Endothelial cell of umbilical vein (primary cell): ENCODE measurements at places on chromosomes 16 and 17. TPM values are rescaled to one million over a fixed set of nuclear protein-coding genes. Genes with fewer than 3 reads are reported as not detected.

Gene RILP
- total RNA-seq: 8.9 and 9.4 TPM in 2 replicates

Gene OR3A3
- not detected in 2 replicates for total RNA-seq

Gene NKD1
- total RNA-seq: 0.32 TPM in 1 of 2 replicates, not detected in the other

Gene SULT1A4
- total RNA-seq: 8.8 and 10.8 TPM in 2 replicates

Gene ZC3H7A
- 73.9 and 78.0 TPM in 2 replicates for total RNA-seq

Gene KRT20
- not detected in 2 replicates for total RNA-seq

Gene VTN
- not detected in 2 replicates for total RNA-seq

Gene CSF3
- 2.4 and 2.9 TPM in 2 replicates for total RNA-seq

Gene ITGAX
- total RNA-seq: 0.72 and 1.4 TPM in 2 replicates

Gene PDPR
- total RNA-seq: 22.0 and 26.4 TPM in 2 replicates

Gene KIF2B
- not detected in 2 replicates for total RNA-seq

Gene TPSB2
- not detected in 2 replicates for total RNA-seq

Gene CFAP97D1
- not detected in 2 replicates for total RNA-seq

Gene MYL11
- 1.3 TPM in 1 of 2 replicates, not detected in the other for total RNA-seq

Gene CHST6
- 0.60 and 0.81 TPM in 2 replicates for total RNA-seq

Gene TBC1D3K
- not detected in 2 replicates for total RNA-seq

Gene ACE
- 207 and 226 TPM in 2 replicates for total RNA-seq

Gene EVI2B
- total RNA-seq: 1.7 and 2.3 TPM in 2 replicates

Gene PPY
- not detected in 2 replicates for total RNA-seq

Gene MFAP4
- not detected in 2 replicates for total RNA-seq
